T1000 (cell line): ENCODE measurements at places on chromosomes 11 and 22.

GRCh38 chr11:107252429-107253161 is 205.0 kb downstream of the CWF19L2 start:
- DNase-seq, result no peak

- no peak for DNase-seq
These were observed 4.9 kb downstream of the ALX4 start for GRCh38 chr11:44305026-44305469.

GRCh38 chr22:46070215-46070802 is 80.0 kb upstream of the PPARA start:
- DNase-seq, result no peak

DNA sequence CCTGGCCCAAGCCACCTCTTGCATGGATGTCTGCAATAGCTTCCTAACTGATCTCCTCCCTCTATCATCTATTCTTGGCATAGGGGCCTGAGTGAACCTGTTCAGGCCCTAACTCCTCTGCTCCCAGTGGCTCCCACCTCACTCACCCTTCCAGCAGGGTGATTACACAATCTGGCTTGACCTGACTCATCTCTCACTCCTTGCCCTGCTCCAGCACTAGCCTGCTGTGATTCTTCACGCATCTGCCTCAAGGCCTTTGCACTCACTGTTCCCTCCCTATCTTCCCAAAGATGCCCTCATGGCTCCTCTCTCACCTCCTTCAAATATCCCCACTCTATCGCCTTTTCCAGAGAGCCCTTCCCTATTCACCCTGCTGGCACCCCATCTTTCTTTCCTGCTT is 10.5 kb downstream of the SCN4B start:
- no peak for DNase-seq

DNA sequence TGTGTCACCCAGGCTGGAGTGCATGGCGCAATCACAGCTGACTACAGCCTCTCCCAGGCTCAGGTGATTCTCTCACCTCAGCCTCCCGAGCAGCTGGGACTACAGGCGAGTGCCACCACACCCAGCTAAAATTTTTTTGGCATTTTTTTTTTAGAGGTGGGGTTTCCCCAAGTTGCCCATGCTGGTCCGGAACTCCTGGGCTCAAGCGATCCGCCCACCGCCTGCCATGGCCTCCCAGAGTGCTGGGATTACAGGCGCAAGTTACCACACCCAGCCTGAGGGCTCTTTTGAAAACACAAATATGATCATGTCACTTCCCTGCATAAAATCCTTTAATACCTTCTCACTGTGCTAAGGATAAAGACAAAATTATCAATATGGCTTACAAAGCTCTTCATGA is 88.1 kb downstream of the MAML2 start:
- no peak for DNase-seq
